T follicular helper cell (primary cell): ENCODE measurements at places on chromosomes 5 and 9.

- DNase-seq = no peak
Observed at GRCh38 chr5:58239731-58240130, 220.2 kb downstream of the PLK2 start.

DNA sequence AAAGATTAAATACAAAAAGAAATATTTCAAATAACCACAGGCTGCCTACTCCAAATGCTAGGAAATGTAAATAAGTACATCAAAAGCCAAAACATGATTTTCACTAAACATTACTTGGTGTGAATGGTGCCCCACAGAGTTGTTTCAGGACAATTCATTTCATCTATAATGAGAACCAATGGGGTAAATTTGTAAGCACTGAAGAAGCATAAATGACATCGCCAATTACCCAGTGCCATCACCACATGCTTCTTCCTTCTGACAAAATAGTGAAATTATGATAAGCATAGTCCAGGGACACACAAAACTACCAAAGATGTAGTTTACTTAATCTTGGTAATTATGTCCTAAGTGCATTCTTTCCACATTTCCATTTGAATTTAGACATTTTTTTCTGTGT lies 510.4 kb upstream of the TYRP1 start:
- no peak for DNase-seq

- no peak for DNase-seq
Observed at GRCh38 chr9:87193925-87194868, 246.9 kb upstream of the GAS1 start.

GRCh38 chr9:14941501-14942405 lies 31.5 kb upstream of the FREM1 start:
- no peak for DNase-seq

DNA sequence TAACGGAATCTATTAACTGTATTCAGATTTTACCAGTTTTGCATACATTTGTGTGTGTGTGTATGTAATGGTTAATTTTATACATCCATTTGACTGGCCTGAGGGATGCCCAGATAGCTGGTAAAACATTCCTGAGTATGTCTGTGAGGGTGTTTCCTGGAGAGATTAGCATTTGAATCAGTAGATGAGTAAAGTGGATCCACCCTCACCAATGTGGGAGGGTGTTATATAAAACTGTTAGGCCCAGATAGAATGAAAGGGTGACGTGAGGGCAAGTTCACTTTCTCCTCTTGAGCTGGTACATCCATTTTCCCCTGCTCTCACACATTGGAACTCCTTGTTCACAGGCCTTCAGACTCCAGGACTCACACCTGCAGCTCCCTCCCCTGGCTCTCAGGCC lies 88.7 kb downstream of the EMB start:
- DNase-seq = no peak

DNA sequence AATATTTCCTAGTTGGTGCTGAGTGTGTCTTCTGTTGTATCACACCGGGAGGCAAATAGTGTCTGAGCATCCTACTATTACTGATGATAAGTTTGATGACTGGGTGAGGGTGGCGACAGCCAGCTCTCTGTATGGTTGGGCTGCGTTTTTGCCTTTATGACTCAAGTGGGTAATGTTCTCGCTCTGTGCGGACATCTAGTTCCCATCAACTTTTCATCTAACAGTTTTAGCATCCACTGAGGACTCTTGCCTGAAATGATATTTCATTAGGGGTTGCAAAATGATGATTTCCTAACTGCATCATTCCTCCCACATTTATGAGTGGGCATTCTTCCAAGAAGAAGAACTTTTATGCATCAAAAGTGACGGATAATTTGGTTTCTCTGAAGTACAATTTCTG lies 26.5 kb downstream of the HMCN2 start:
- DNase-seq = no peak

GRCh38 chr9:126298063-126298801 lies 28.4 kb upstream of the MVB12B start:
- DNase-seq = no peak

DNA sequence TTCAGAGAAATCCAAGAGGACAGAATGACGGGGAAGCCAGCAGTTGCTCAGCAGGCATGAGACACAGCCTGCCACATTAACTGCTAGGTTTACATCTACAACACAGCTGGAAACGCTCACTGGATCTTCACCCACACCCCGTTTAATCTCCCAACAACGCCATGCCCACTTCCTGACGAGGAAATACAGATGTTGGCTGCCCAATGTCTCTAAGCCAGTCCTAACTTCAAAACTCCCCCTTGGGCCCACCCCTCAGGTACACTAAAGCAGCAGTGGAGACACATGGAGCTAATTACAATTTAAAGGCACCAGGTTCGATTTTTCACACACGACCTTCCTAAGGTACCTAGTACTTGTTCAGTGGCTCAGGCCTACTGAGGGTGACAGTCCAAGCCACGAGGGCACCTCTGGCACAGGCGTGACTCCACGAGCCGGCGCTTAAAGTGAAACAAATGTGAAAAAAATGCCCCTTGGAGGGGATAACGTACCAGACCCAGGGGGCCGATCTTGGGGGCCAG lies 904 bp downstream of the RPL12 start:
- no peak for DNase-seq

GRCh38 chr5:174617910-174618309 lies 106.5 kb upstream of the MSX2 start:
- no peak for DNase-seq

DNA sequence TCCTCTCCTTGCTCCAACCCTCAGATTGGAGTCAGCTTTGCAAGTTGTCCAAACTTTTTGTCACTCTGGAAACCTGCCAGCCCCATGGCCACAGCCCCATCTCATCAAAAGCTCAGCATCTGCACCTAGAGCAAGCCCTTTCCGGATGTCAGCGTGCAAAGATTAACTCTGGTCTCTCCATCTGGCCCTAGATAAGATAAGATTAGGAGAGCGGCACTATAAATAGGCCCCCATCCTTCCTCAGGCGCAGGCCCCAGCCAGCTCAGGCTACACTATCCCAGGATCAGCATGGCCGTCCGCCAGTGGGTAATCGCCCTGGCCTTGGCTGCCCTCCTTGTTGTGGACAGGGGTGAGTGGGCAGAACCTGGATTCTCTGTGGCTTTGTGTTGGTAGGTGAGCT lies at the start of gene SPINK4:
TSS of gene SPINK4 (plus strand) at position 247 of the 400 bp plus-strand sequence. CDS start at position 289, 42 bp downstream.
- DNase-seq = no peak

DNA sequence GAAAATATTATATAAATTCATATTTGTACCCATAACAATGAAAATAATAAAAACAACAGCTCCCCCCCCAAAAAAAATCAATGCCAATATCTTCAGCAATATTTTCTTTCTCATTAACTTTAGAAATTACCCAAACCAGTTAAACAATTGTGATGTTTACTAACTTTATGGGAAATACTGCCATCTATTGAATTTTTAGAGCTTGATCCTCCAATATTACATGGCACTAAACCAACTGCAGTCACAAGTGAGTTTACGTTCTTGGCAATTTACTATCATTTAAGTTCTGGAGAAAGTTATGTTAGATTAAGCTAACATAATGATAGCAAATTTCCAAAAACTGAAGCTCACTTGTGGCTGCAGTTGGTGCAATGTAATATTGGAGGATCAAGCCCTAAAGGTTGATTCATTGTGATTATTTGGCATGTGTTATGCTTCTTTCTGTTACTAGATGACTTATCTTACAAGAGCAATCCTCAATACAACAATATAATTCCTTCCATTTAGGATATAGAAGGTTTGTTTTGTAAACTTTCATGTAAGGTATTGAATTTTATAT lies 379.5 kb downstream of the CDH18 start:
- DNase-seq = no peak

DNA sequence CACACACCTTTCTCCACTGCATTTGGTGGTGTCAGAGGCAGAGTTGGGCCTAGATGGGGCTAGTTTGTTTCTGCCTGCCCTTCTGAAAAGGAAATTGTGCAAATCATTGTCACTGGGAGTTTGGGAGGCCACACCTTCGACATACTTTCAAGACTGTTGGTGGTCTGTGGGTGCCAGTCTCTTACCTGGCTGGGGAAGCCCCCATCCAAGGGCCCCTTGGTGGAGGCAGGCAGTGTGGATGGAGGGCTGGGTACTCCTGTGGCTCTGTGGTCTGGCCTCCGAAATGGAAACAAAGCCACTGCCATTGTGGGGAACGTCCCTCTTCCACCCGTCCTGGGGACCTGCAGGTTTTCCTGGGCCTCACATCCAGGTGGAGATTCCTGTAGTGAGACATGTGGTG lies 10.9 kb upstream of the PHYHD1 start:
- no peak for DNase-seq

DNA sequence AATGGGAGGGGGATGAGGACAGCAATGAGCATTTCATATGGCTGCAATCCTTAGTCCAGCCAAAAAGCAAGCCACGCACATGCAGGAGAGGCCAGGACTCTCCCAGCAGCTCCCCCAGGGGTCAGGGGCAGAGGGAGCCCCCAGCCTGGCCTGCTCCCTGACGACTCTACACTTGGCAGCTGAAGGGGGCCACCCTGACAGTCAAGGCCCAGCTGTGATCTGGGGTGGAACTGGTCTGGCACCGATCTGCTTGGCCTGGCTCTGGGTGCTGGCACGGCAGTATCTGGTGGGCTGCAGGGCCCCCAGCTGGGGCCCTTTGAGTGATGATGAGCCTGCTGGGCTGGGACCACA lies 118.1 kb downstream of the ADAMTS2 start:
- no peak for DNase-seq

DNA sequence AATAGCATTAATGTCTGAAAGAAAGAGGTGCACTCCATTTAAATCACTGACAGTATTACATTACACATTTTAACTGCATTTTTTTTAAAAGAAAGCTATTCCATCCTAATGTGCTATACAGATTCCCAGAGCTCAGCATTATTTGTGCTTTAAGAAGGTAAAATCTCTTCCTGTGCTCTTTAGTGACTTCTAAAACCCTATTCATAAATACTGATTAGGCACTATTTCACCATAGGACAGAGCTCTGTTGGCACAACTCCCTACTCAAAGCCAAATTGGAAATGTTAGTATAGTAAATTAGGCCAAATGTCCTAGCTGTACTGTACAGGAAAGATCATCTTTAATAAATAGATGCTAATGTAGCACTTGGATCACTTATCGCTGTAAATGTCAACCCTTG lies 262.5 kb downstream of the TUSC1 start:
- no peak for DNase-seq
